Activated T-cell treated with anti-CD3 and anti-CD28 coated beads, Interleukin-2, amount 50 U/mL, for 72 hours (primary cell): ENCODE measurements at places on chromosomes 5 and 9. TPM values are rescaled to one million over a fixed set of nuclear protein-coding genes. Genes with fewer than 3 reads are reported as not detected.

DNA sequence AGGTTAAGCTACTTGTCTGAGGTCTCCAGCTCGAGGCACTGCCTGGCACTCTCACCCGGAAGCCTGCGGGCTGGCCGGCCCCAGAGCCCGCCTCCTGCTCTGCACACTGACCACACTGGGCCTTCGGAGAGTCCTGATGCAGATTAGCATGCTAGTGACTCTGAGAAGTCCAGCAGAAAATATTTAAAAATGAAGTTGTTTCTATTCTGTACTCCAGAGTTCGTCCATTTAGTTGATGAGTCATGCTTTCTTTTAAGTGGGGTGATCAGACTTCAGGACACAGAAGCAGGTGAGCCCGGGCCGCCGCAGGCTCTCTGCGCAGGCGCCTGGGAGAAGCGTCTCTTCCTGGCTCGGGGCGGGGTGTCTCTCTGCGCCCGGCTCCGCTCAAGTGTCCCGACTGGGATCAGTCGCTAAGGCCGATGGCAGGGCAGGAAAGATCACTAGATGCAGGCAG is 32.5 kb downstream of the FAM240B start:
- H3K27ac ChIP-seq = no peak overlapping the region
- H3K4me3 ChIP-seq = peak overlapping the region; percentile 65
- H3K36me3 ChIP-seq = no peaks in the 10 kb centered on the region
- DNase-seq = peak; percentile 36
- H3K27me3 ChIP-seq = peaks cover 28% of the 10 kb centered on the region

GRCh38 chr9:36728651-36729520 is 156.2 kb downstream of the MELK start:
- H3K27ac ChIP-seq = no peak overlapping the region
- H3K27me3 ChIP-seq = no peaks in the 10 kb centered on the region
- peak; percentile 78 for DNase-seq

DNA sequence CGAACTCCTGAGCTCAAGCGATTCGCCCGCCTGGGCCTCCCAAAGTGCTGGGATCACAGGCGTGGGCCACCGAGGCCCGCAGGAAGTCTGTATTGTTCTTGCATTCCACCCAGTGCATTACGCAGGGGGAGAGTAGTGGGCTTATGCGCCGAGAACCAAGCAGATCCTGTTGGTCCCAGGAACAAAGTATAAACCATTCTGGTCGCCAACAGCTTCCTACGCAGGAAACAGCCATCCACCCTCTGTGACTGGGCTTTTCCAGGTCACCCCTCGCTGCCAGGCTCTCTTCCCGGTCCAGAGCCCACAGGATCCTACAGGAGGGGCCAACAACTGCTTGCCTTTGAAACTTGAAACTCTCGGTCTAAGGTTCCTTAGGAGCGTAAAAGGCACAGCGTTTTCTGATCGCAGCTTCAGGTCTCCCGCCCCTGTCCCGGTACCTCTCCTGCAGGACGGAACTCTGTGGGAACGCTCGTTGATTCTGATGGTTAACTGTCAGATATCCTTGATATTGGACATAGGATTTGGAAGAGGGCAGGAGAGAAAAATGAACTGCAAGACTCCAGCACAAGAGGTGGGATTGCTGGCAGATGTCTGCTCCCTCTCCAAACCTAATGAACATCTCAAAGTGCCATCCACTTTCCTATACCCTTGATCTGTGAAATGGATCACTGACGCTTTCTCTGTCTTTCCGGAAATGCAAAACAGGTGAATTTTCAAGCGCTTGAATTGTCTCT is 4.2 kb upstream of the ANXA2R start:
- H3K4me3 ChIP-seq = peak overlapping the region; percentile 6
- H3K4me1 ChIP-seq = peaks cover 62% of the 10 kb centered on the region
- no peak overlapping the region for H3K27ac ChIP-seq

- H3K4me3 ChIP-seq = peak overlapping the region; percentile 67
- no peak for DNase-seq
- H3K27ac ChIP-seq = no peak overlapping the region
- H3K36me3 ChIP-seq = no peaks in the 10 kb centered on the region
These were observed 757 bp downstream of the SAPCD2 start for GRCh38 chr9:137069508-137070091.

DNA sequence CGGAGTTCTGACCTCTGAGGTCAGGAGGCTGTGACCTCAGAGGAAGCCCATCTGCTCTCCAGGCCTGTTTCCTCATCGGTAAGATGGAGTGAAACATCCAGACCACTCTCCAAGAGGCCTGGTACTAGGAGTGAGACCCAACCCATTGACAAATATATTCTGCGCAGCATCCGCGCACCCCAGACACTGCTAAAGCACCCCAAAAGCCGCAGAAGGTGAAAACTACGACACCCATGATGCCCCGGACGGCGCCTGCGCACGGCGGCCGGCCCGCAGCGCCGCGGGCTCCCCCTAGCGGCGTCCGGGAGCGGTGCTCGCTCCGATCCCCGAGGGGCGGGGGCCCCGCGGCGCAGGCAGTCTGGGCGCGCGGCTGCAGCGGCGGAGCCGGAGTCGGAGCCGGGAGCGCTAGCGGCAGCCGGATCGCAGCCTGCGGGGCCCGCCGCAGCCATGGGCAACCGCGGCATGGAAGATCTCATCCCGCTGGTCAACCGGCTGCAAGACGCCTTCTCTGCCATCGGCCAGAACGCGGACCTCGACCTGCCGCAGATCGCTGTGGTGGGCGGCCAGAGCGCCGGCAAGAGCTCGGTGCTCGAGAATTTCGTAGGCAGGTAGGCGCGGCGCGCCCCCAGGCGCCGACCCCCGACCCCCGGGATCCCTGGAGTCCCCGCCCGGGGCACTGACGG is at the start of gene DNM1:
TSS of gene DNM1 (plus strand) at position 356 of the 683 bp plus-strand sequence. CDS start at position 448, 92 bp downstream.
- peaks cover 20% of the 10 kb centered on the region for H3K27me3 ChIP-seq
- DNase-seq = peak; percentile 71
- H3K27ac ChIP-seq = peak within 1 kb of the TSS; percentile 9
- H3K4me3 ChIP-seq = peak within 1 kb of the TSS; percentile 80

- peaks cover 29% of the 10 kb centered on the region for H3K27me3 ChIP-seq
- no peaks in the 10 kb centered on the region for H3K4me1 ChIP-seq
- no peak overlapping the region for H3K27ac ChIP-seq
- no peak overlapping the region for H3K4me3 ChIP-seq
- DNase-seq = no peak
- peaks cover 3% of the 10 kb centered on the region for H3K36me3 ChIP-seq
These were observed 35.6 kb downstream of the S1PR3 start for GRCh38 chr9:89026876-89027275.

GRCh38 chr9:108546215-108546614 is 309.6 kb downstream of the ACTL7B start:
- no peaks in the 10 kb centered on the region for H3K27me3 ChIP-seq
- no peaks in the 10 kb centered on the region for H3K36me3 ChIP-seq
- H3K4me3 ChIP-seq = no peak overlapping the region

GRCh38 chr9:109166771-109167601 is at the start of gene FRRS1L:
TSS of gene FRRS1L (minus strand) at chr9:109167249. CDS start at chr9:109167138, 111 bp downstream.
- H3K27ac ChIP-seq = no peak within 1 kb of the TSS
- DNase-seq = no peak
- H3K4me3 ChIP-seq = peak within 1 kb of the TSS; percentile 55
- peaks cover 64% of the 10 kb centered on the region for H3K27me3 ChIP-seq
- H3K36me3 ChIP-seq = no peaks in the 10 kb centered on the region

DNA sequence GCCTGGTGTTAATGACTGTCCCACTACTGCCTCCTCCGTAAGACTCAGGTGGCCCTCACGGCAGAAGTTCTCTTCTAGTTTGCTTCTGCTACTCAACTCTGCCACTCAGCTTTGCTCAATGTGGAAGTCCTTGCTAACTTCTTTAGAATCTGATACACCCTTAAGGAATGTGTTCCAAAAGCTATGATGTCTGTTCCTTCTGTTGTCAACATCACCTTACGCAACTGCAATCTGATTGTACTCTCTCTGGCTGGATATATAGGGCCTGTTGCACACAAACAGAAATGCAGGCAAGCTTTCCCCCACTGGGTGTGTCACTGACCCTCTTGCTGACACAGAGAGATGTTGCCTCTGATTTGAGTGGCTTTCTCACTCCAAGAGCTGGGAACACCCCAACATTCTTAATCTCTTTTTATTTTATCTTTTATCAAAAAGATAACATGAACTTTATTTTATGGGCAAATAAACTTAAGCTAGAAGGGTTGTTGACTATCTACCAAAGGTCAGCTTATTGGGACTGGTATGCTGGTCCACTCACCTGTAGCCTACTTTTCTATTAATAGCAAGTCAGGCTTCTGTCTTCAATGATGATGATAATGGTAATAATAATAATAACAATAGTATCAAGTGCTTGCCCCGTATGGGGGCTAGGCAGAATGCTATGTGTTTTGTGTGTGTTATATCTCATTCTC is 25.2 kb downstream of the TMEM252 start:
- H3K27ac ChIP-seq = no peak overlapping the region
- H3K36me3 ChIP-seq = no peaks in the 10 kb centered on the region
- no peak overlapping the region for H3K4me3 ChIP-seq
- DNase-seq = no peak
- H3K4me1 ChIP-seq = no peaks in the 10 kb centered on the region

- no peak for DNase-seq
- H3K27ac ChIP-seq = no peak overlapping the region
- no peaks in the 10 kb centered on the region for H3K4me1 ChIP-seq
- no peaks in the 10 kb centered on the region for H3K36me3 ChIP-seq
- no peak overlapping the region for H3K4me3 ChIP-seq
- H3K27me3 ChIP-seq = no peaks in the 10 kb centered on the region
These were observed 339.4 kb downstream of the CHSY3 start for GRCh38 chr5:130243641-130244040.

GRCh38 chr5:15704397-15704947 is 204.5 kb downstream of the FBXL7 start:
- no peaks in the 10 kb centered on the region for H3K4me1 ChIP-seq
- no peak overlapping the region for H3K4me3 ChIP-seq

- H3K27ac ChIP-seq = no peak overlapping the region
- no peaks in the 10 kb centered on the region for H3K4me1 ChIP-seq
- DNase-seq = no peak
- no peaks in the 10 kb centered on the region for H3K36me3 ChIP-seq
These were observed 84.8 kb upstream of the ALDH1A1 start for GRCh38 chr9:73037613-73038012.

DNA sequence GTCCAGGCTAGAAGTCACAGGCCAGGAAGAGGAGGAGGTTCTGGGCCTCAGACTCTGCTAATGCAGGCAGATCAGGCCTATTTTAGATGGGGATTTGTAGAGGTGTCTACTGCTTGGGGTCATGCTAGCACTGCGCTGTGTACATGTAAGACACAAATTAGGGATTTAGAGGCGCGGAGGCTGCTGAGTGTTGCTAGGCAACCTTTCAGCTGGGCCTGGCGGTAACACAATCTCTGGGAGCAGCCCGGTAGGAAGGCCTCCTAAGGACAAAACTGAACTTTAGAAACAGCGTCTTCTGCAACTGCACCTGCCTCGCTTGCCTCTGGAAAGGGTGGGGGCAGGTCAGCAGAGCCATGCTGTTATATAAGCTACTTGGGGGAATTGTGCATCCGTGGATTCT is 147.9 kb downstream of the MACROH2A1 start:
- DNase-seq = no peak
- no peak overlapping the region for H3K4me3 ChIP-seq
- H3K27ac ChIP-seq = no peak overlapping the region
- no peaks in the 10 kb centered on the region for H3K36me3 ChIP-seq
- no peaks in the 10 kb centered on the region for H3K27me3 ChIP-seq
- H3K4me1 ChIP-seq = peaks cover 27% of the 10 kb centered on the region

- no peaks in the 10 kb centered on the region for H3K4me1 ChIP-seq
- no peak for DNase-seq
- H3K36me3 ChIP-seq = no peaks in the 10 kb centered on the region
- no peak overlapping the region for H3K27ac ChIP-seq
- H3K27me3 ChIP-seq = no peaks in the 10 kb centered on the region
These were observed 17.2 kb upstream of the SPZ1 start for GRCh38 chr5:80302636-80303035.

DNA sequence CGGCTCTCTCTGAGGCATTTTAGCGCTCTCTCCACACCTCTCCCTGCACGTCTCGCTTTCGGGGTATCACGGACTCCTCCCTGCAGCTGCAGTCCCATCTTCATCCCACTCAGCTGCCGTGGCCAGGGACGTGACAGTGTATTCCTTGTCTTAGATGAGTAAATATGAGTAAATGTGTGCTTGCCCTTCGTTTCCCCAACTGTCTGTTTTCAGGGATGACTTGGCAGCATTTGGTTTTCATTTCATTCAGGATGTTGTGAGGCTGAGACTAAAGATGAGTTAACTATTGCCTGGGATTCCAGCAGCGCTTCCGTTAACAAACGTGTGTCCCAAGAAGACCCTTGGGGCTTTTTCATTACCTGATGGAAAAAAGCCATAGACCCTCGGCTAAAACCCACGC is 29.5 kb downstream of the GDNF start:
- H3K27me3 ChIP-seq = peaks cover 22% of the 10 kb centered on the region
- no peaks in the 10 kb centered on the region for H3K4me1 ChIP-seq
- H3K27ac ChIP-seq = no peak overlapping the region
- no peak overlapping the region for H3K4me3 ChIP-seq
- DNase-seq = no peak

DNA sequence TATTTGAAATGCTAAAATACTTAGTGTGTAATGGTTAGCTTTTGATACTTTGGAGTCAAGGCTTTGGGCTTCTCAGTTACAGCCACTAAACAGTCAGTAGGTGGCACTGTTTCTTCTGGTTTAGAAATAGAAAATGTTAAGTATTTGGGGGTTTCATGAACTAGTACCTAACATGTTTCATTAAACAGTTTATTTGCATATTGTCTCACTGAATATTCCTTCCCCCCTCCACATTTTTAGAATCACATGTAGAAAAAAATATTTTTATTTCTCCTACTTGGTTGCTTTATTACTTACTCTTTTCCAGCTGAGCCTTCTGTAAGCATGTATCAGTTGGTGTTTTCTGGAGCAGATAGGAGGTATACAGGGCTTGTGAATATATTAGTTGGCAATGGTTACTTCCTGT is 48.0 kb downstream of the IPO11 start:
- peaks cover 2% of the 10 kb centered on the region for H3K4me1 ChIP-seq
- H3K4me3 ChIP-seq = no peak overlapping the region
- H3K36me3 ChIP-seq = no peaks in the 10 kb centered on the region
- no peak overlapping the region for H3K27ac ChIP-seq

- H3K36me3 ChIP-seq = peaks cover 2% of the 10 kb centered on the region
- H3K27ac ChIP-seq = peak overlapping the region; percentile 79
- H3K4me3 ChIP-seq = peak overlapping the region; percentile 54
- H3K4me1 ChIP-seq = peaks cover 22% of the 10 kb centered on the region
These were observed 125.3 kb downstream of the TMEM174 start for GRCh38 chr5:73298251-73298771.

DNA sequence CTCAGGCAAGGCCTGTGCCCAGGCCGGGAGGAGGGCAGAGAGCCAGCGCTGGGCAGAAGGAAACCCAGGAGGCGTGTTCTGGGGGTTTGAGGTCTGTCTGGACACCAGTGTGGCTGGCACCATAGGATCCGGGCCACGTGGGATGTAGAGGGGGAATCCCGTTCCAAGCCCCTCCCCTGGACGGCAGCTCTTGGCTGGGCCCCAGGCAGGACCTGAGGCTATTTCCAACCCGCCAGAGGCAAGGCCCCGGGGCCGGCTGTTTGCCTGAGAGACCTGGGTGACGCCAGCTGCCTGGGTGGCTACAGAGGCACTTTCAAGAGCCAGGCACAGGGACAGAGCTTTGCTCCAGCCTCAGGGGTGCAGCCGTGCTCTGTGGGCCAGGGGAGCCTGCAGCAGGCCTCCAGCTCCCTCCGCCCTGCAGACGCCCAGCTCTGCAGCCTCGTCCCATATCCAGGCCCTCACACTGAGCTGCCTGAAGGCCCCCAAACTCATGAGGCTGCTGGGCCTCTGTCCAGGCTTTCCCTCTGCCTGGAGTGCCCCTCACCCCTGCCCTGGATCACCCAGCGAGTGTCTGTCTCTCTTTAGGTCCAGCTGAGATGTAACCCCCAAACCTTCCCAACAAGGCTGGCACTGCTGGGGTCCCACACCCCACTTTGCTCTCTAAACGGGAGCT is 56.6 kb upstream of the EGFL7 start:
- H3K36me3 ChIP-seq = no peaks in the 10 kb centered on the region
- no peak overlapping the region for H3K4me3 ChIP-seq

MZB1 gene
- 19.7 TPM for total RNA-seq

RLN2 gene
- 3.4 TPM for total RNA-seq

DPYSL3 gene
- total RNA-seq = 0.05 TPM

MPDZ gene
- not detected for total RNA-seq

NIPAL4 gene
- total RNA-seq = 3.1 TPM

SCGB3A1 gene
- total RNA-seq = not detected
